ENCODE measurements at places on chromosomes 6 and 20.

GRCh38 chr20:47711046-47711752 is 74.1 kb downstream of the SULF2 start:
- no peak for DNase-seq

GRCh38 chr6:141830530-141830929 is 302.2 kb upstream of the GJE1 start:
- no peak for DNase-seq

DNA sequence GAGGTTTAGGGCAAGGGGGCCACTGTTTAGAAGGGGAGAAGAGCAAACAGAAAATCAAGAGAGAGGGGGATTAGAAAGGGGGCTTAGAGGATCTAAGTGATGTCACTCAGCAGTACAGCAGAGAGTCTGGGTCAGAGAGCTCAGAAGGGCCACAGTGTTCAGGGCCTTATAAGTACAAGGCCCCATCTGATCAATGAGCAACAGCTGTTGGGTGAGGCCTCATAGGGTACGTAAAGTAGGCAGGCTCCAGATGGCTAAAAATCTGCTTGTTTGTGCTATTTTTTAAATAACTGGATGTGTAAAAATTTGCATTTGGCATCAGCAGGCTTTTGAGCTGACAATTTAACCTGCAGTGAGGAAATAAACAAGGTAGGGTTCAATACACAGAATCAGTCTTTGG is 149.8 kb downstream of the SH3BGRL2 start:
- no peak for DNase-seq

GRCh38 chr6:105453968-105454367 is 51.1 kb upstream of the PREP start:
- DNase-seq, result no peak

DNA sequence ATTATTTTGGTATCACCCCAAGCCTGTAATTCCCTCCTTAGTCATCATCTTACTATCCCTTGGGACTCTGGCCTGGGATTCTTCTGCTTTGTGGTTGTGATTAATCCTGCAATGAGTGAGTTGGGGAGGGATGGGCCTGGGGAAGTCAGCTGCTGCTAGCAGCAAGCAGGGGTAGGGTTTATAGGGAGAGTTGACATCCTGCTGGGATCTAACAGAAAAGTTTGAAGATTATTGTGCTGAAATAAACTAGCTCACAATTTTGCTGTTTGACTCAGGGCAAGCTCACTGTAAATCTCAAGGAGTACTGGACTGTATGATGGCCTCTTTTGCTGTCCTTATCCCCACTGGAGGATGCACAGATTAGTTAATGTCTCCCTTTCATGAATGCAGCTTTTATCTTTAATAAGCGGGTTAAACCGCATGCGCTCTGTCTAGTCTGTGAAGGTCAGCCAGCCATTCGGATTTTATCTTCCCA is 83.4 kb downstream of the JARID2 start:
- no peak for DNase-seq

GRCh38 chr6:57108691-57109090 is 18.7 kb downstream of the ZNF451 start:
- no peak for DNase-seq

DNA sequence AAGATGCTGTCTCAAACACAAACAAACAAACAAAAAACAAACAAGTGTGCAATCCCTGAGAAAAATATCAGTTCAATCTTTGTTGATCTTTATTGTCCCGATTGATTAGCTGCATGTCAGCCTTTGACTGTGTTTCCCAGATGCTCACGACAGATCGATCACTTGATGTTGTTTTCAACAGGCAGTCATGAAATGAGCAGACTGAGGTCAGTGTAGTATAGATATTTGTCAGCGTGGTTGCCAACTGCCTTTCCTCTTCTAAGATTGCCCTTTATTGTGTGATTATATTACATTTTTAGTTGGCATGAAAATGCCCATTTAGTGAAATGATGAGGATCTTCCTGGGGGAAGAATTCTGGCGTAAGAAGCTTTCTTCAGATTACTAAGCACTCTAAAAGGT is 25.6 kb downstream of the UTRN start:
- DNase-seq, result no peak

DNA sequence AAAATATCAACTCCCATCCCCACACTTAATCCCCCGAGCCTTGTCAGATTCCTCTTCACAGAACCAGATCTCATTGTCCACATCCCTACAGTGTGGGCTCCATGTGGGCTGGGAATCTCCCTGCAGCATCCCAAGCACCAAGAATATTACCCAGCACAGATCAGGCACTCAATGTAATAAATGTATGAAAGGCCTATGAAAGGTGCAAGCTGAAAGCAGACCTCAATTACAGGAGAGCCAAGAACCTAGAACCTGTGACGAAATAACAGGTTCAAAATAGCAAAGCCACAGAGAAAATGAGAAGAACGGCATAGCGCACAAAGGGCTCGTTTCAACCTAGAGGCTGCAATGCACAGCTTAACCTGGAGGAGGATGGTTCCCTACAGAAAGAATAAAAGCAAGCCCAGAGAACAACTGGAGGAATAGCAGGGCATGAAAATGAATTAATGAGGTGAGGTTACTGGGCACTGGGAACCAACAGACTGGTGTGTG is 3.1 kb downstream of the SLC23A2 start:
- DNase-seq, result no peak

DNA sequence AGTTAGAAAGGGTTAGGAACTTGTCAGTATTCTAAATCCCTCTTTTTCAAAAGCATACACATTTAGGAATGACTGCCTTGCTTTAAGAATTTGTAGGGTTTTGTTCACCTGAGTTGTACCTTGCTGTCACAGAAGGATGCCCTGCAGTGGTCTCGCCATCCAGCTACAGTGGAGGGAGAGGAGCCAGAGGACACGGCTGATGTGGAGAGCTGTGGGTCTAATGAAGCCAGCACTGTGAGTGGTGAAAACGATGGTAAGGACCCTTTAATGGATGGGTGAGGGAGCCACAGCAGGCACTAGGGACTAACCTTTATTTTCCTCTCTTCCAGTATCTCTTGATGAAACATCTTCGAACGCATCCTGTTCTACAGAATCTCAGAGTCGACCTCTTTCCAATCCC is 69.9 kb downstream of the ASXL1 start:
- DNase-seq, result no peak

- DNase-seq, result no peak
Measured at GRCh38 chr6:112203577-112204349, 50.6 kb downstream of the LAMA4 start.

- DNase-seq, result no peak
Measured at GRCh38 chr20:52529826-52530225, 338.2 kb upstream of the ZFP64 start.

DNA sequence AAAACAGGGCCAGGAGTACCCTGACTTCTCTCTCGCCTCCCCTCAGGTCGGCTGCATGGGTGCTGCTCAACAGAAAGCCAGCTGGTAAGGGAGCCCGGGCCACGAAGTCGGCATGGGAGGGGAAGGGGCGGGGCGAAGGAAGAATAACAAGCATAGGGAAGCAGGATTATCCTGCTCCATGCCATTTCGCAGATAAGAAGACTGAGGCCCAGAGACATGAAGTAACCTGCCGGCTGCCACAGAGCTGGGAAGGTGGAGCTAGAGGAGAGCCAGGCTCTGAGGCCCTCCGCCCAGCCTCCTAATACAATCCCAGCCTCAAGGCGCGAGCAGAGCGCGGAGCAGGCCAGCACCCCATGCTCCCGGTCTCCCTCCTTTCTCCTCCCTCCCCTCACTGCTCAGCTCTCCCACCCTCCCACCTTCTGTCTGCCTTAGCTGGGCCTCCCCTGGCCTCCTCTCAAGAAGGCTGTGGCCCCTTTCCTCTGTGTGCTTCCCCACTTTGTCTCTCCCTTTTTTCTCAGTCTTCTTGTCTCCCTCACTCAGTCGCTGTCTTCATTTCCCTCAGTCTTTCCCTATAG is 13.2 kb upstream of the HMGA1 start:
- no peak for DNase-seq

DNA sequence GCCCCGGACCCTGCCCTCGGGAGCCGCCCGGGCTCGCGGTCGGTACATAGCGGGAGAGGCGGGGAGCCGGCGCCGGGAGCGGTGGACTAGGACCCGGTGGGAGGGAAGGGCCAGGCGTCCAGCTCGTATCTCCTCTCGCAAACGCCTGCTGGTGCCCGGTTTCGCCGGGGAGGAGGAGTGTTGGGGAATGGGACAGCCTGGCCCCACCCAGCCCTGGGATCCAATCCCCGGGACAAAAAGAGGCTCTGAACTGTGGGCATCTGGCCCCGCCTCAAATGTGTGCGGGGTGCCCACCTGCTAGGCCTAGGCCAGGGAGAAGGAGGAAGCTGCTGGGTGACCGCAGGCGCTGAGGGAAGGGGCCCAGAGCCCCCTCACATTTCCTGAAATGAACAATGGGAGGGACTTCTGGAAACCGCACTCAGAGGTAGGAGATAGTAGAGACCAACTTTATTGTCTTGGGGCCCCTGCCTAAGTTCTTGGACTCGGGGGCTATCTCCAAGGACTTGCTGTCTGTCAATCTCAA is at the start of gene KCNK17:
Gene KCNK17 (minus strand): TSS at position 147 of the 523 bp plus-strand sequence. CDS start 99 bp downstream, at position 48.
- DNase-seq, result no peak

GRCh38 chr6:1240766-1241318 is 71.1 kb upstream of the FOXQ1 start:
- DNase-seq, result no peak

GRCh38 chr6:91482498-91482897 is 895.6 kb upstream of the MAP3K7 start:
- no peak for DNase-seq

DNA sequence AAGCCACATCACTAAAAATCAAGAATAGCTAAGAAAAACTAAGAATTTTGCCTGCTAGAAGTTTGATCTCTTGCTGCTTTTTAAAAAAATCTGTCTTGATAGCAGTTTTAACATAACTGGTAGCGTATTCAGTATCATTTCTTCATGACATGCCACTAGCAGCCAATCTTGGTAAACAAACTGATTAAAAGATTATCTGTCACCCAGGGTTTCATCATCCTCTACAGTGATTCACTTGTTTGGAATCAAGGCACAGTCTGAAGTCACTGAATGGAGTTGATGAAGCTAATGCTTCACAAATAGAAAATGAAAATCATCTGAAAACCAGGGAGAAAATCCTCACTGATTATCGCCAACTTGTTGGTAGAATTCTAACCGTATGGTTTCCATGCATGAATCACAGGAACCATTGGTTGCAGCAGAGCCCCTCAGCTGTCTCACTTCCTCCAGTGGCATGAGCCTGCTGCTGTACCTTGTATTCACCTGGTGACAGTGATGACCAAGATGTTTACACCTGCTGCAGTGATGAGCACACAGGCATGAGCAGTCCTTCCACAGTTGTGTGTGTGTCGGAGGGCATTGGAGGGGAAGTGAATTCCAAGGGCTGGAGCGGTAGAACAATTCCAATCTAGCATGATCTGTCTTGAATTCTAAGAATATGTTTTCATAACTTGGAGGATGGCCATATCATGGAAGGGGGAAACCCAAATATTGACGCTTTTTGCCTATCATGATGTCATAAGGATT is 275.0 kb downstream of the KHDC1L start:
- DNase-seq, result no peak

GRCh38 chr6:157304899-157305663 is 18.2 kb downstream of the TMEM242 start:
- DNase-seq, result peak; percentile 20

DNA sequence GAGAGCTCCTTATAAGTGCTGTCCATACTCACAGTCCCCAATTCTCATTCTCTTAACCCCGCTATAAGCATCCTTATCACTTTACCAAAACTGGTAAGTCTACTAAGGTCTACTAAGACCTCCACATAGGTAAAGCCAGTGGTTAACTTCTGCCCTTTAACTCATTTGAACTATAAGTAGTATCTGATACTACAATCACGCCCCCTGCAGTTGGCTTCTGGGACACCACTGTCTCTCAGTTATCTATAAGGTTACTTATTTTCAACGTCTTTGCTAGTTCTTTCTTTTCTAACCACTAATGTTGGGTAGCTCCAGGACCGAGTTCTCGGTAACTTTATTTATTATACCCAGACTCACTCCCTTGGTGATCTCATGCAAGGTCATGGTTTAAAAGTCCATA is 142.6 kb downstream of the ARHGAP18 start:
- DNase-seq, result no peak

DNA sequence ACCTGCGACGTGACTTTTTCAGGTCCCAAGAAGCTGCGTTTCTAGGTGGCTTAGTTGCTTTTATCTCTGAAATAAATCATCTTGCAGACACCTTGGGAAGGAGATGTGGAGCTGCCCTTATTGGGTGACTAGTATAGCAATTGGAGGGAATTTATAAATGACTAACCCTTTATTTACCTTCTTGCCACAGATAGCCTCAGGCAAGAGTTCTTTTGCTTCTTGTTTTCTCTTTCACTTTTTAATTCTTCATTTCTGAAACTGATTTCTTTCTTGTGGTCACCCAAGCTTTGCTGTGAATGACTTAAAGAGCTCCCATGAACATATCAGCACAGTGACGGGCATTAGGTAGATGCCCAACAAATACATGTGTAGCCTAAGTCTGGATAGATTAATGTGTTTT is 3.0 kb downstream of the ADGRF4 start:
- DNase-seq, result no peak

DNA sequence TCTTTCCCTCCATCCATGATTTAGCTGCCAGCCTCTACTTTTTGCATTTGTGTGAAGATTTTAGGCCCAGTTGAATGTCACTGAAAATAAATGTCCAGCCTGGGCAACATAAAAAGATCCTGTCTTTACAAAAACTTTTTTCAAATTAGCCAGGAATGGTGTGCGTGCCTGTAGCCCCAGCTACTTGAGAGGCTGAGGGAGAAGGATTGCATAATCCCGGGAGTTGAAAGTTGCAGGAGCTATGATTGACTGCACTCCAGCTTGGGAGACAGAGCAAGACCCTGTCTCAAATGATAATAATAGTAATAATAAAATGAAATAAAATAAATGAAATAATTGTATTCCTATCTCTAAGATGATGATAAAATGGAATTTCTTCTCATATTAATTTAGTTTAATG is 5.0 kb upstream of the GFOD1 start:
- DNase-seq, result no peak

DNA sequence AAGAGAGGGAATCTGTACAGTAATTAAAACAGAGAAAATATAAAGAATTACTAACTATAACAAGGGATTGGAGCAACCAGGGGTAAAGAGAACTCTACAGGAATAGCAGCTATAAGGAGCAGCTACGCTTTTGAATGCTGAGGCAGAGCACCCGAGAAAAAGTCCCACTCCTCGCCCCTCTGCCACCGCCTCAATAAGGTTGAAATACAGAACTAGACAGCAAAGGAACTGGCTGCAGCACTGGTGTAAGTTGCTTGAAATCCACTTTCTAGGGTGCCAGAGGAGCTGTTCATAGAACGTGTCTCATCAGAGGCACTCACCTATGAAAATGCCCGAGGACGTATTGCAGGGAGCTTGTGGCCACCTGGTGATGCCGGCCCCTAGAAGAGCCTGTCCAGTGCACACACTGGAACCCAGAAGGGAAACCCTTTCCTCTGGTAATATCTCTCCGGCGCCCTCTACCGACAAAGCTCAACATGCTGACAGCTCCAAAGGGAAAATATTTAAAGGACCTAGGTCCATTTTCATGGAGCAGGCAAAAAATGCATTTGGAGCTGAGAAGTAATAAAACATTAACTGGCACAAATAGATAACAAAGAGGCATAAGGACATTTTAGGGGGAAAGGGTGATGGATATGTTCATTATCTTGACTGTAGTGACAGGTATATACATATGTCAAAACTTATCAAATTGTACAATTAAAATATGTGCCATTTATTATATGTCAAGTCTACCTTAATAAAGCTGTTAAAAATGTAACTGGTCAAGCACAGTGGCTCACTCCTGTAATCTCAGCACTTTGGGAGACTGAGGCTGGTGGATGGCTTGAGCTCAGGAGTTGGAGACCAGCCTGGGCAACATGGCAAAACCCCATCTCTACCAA is 137.4 kb upstream of the HDAC2 start:
- DNase-seq, result peak; percentile 45

- no peak for DNase-seq
Measured at GRCh38 chr6:15425947-15426346, 180.1 kb downstream of the JARID2 start.

- no peak for DNase-seq
Measured at GRCh38 chr20:430091-430999, 22.2 kb downstream of the RBCK1 start.

All from tibial nerve (tissue), 4 donors.